ENCODE measurements at places on chromosomes 7 and 10.

DNA sequence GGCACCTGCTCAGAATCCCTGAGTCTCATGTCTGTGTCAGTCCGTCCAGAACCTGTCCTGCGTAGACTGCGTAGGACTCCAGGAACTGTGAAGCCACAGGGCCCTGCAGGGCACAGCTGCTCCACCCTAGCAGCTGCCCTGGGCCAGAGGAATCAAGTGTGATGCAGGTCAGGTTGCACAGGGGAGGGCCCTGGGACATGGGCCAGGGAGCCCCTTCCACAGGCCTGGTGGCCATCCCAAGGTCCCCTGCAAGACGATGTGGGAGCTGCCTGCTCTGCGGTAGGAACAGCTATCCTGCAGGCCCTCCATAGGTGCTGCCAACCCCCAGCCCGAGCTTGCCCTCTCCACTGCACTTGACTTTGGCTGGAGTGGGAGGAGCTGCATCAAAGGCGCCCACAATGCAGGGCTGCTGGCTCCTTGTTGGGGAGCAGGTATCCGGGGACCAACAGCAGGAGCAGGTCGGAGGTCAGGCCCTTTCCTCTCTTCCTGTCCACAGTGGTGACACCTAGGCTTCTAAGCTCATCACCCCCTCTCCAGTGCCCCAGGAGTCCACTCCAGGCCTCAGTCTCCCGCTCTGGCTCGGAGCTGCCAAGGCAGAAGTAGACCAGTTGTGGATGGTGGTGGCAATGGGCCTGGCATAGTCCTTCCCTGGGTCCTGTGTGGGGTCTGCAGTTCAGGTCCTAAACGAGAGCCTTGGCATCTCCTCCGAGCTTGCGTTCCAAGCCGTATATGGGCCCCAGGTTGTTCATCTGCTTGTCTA lies 149.1 kb downstream of the MAPK8 start:
- DNase-seq, result no peak

- DNase-seq, result no peak
Observed at GRCh38 chr10:124058346-124059003, 34.9 kb downstream of the CHST15 start.

- no peak for DNase-seq
Observed at GRCh38 chr7:19533266-19533665, 175.6 kb downstream of the POLR1F start.

DNA sequence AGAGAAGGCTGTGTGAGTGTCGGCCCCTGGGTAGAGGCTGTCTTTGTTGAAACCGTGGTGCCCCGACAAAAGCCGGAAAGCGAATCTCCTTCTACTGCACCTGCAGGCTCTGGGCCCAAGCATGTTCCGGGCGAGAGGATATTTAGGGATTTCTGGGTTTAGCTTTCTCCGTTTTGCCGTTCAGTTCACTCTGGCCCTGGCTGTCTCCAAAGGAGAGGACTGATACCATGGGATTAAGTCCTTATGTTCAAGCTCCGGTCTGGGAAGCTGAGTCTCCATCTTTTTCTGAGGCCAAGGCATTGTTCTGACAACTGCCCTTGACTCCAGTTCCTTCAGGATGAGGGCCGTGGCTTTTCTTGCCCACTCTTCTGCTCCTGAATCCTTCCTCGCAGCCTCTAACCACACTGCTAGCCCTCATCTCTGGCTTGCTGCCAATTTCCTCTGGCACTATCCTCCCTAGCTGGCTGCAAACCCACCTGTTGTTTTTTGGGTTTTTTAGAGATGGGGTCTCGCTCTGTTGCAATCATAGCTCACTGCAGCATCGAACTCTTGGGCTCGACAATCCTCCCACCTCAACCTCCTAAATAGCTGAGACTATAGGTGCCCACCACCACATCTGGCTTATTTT lies 206.8 kb downstream of the SKIDA1 start:
- no peak for DNase-seq

DNA sequence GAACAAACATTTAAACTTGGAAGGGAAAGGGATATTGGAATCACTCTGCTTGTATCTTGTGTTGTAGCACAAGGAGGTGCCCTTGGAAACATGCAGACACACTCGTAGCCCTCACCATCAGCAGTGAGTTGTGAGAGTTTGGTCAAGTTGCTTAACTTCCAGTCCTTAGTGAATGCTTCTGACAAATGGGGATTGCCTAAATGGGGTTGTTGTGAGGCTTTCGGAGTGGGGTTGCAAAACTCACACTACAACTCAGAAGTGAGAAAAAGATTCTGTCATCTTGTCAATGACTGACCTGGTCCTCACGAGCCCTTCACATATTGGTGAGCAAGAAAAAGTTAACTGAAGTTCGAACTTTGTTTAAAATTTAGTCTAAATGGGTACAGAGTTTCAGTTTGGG lies 29.0 kb upstream of the GSDME start:
- no peak for DNase-seq

DNA sequence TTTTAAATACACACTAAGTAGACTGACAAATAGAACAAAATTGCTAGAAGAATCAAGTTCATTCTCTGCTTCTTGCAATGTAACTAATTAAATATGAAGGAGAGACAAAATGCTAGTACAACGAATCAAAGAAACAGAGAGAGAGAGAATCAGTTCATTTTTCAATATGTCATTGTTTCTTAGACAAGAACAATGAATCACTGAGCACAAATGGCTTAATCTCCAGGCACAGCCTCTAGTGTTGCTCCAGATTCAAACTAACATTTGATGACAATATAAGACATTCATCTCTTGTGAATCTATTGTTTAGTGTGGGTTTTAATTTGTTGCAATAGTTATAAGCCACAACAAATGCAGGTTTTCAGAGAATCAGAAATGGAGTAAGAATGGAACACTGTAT lies 357.4 kb upstream of the TMEM229A start:
- DNase-seq, result no peak

DNA sequence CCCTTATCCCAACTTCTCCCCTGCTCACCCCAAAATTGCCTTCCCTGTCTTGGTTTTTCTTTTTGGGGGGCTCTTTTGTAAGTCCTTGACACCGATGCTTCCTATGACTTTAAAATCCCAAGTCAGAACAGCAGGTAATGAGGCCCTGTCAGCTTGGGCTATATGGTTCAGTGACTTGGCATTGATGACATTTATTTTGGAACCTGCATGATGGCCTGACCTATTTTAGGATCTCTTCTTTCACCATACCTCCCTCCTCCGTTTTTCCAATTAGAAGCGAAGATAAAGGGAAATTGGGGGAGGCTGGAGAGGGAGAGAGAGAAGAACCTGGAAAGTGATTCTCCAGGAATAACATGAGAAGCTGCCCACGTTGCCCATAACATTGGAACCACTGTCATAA lies 424.9 kb upstream of the AUTS2 start:
- no peak for DNase-seq

DNA sequence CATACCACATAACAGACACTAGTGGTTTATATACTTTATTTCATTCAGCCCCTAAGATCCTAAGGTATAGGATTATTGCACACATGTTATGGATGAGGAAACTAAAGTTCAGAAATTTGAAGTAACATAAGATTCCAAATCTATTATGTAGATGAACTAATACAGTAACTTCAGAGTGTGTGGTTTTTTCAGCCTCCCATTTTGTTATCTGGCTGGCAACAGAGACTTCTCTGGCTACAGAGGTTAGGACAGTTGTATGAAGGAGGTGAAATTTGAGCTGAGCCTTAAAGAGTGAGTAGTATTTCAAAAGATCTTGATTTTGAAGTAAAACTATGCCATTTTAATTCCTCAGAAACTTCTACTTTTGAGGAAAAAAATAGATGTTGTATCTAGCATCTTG lies 125.4 kb downstream of the MAPK8 start:
- DNase-seq, result no peak

GRCh38 chr7:146177301-146177700 lies 60.7 kb downstream of the CNTNAP2 start:
- no peak for DNase-seq

GRCh38 chr7:142812437-142813215 lies 41.9 kb downstream of the PRSS2 start:
- peak; percentile 72 for DNase-seq

GRCh38 chr10:111836064-111836463 lies 347.5 kb downstream of the GPAM start:
- no peak for DNase-seq

DNA sequence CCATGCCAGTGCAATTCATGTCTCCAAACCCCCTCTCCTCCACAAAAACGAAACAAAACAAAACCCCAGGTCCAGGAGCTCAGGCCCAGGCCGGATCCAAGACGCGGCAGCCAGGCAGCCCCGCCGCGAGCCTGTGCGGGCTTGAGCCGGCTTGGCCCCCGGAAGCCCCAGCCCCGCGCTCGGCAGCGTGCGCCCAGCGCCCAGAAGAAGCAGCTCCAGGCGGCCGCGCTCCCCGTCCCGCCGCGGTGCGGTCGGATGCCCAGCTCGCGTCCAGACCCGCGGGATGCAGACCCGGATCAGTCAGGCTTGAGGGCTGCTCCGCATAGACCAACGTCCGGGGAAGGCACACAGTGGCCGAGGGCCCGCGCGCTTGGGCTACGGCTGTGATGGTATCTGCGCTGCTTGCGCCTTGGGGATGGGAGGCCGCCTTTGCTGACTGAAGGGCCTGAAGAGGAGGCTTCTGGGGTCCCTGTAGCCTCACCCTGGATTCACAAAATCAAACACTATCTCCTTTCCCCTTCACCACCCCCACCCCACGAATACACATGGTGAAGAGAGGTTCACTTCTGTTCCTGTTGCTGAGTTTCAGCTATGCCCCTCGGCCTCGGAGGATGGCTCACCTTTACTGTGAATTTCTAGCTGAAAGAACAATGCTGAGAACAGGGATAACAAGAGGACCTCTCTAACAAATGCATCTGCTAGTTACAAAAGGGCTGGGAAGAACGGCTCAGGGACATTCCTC lies 79.9 kb upstream of the EN2 start:
- no peak for DNase-seq

- DNase-seq, result peak; percentile 50
Observed at GRCh38 chr10:132476146-132477065, 61.2 kb upstream of the INPP5A start.

DNA sequence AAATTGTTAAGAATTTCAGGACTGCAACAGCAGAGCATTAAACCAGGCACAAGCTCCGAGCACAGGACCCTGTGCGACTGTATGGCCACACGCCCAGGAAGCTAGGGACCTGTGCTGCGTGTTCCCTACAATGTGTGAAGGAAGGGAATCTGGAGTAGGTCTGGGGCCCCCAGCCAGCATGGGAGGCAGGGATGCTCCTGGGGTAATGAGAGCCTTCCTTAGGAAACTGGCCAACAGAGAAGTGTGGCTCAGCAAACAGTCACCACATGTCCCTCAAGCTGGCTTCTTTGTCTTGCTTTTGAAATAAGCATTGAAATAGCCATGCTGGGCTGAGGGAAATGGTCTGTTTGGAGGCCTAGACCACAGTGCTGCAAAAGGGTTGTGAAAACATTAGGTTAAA lies 8.2 kb downstream of the BLNK start:
- no peak for DNase-seq

- DNase-seq, result no peak
Observed at GRCh38 chr7:151423226-151423625, 13.4 kb upstream of the WDR86 start.

DNA sequence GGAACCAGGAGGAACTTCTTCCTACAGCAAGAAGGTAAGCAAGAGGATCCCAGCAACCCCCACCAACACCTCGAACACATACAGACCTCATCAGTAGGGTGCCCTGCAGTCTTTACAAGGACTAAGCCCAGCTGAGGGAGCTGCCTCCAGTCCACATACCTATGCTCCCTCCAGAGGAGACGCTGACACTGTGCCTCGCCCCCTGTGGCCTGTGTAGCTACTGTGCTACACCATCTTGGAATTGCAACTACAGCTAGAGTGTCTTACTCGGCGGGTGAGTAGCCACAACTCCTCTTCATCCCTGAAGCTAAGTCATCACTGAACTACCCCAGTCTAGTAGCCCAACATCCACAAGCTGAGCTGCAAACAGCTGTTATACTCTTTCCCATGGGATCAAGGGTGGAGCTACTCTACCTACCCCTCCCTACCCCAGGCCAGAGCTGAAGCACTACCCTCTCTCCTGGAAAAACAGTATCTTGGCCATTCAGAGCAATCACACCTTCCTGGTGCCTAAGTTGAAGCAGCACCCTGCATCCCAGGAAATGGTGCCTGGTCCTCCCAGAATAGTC lies 42.2 kb upstream of the CAMK2B start:
- no peak for DNase-seq

- DNase-seq, result no peak
Observed at GRCh38 chr7:7869036-7869435, 99.6 kb upstream of the GLCCI1 start.

GRCh38 chr10:80582286-80582960 lies 44.7 kb downstream of the SH2D4B start:
- DNase-seq, result no peak

- DNase-seq, result no peak
Observed at GRCh38 chr10:110737886-110738634, 93.9 kb downstream of the RBM20 start.

DNA sequence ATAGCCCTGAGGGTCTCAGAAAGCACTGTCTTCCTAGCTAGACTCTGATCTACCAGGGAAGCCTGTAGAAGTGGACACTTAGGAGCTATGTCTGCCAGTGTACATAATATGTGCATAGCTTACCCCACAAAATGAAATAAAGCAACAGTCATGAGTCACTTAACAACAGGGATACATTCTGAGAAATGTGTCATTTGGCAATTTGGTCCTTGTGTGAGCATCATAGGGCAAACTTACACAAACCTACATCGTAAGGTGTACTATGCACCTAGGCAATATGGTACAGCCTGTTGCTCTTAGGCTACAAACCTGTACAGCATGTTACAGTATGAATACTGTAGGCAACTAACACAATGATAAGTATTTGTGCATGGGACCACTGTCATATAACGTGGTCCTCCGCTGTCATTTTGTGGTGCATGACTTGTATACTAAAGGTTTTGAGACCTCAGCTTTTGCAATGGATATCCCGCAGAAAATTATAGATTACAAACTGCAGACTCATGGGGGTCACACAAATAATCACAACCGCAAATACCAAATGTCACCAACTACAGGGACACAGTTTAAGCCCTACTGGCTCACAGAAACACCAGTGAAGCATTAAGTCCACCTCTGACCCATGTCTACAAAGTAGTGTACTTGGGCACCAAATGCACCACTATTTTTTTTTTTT lies 1.7 kb downstream of the URGCP start:
- DNase-seq, result peak; percentile 21

DNA sequence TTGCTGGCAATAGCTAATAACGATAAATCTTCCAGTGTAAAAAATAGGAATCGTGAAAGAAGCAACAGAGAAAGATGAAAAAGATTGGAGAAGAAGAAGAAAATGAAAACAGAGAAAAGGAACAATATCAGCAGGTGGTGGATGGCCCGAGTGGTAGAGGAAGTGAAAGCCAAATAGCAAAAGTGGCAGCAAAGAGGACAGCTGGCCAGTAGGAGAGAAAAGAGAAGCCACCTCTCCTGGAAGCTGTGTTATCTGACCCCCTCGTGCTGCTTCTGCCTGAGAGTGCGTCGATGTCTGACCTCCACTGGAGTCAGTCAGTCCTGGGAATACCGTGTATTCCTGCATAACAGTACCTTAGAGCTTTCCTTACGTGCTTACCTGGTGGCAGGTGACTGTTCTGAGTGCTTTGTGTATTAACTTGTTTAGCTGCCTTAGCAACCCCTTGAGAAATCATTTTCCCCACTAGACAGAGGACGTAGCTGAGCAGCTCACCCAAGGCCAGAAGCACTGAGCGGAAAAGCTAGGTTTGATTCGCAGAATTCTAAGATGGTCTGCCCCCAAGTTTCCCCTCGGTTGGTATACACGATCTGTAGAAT lies 88.3 kb downstream of the CHN2 start:
- DNase-seq, result no peak

- no peak for DNase-seq
Observed at GRCh38 chr7:139886899-139887298, 57.8 kb downstream of the TBXAS1 start.
